Lower leg skin (tissue), 4 donors: ENCODE measurements at places on chromosomes 3 and 15. TPM values are rescaled to one million over a fixed set of nuclear protein-coding genes. Genes with fewer than 3 reads are reported as not detected.

Gene ATP13A4
- total RNA-seq, result 44.9 TPM

Gene CP
- total RNA-seq, result 11.0 TPM

Gene SLC38A3
- total RNA-seq, result not detected

Gene MUSTN1
- 13.1 TPM for total RNA-seq

Gene SLC24A5
- 3.6 TPM for total RNA-seq

Gene CCR3
- total RNA-seq, result 3.2 TPM

Gene MNS1
- 0.37 TPM for total RNA-seq

- DNase-seq, result no peak
Observed at GRCh38 chr15:68526784-68527183, 52.0 kb upstream of the CORO2B start.

DNA sequence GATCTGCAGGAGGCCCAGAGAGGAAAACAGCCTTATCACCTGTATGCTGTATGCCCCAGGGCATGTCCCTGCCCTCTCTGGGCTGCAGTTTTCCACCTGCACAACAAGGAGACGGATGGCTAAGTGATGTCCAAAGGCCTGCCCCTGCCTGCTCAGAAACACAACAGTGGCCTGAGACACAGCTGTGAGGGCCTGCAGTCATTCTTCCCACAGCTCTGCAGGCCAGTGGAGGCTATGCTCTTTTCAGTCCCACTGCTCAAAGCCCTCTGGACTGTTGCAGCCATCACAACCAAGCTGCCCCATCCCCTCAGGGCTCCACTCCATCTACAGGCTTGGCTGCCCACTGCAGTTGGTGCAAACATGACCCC, 5.2 kb upstream of the TBC1D2B start:
- DNase-seq, result no peak

- DNase-seq, result no peak
Observed at GRCh38 chr3:99925584-99926230, 108.0 kb downstream of the CMSS1 start.

DNA sequence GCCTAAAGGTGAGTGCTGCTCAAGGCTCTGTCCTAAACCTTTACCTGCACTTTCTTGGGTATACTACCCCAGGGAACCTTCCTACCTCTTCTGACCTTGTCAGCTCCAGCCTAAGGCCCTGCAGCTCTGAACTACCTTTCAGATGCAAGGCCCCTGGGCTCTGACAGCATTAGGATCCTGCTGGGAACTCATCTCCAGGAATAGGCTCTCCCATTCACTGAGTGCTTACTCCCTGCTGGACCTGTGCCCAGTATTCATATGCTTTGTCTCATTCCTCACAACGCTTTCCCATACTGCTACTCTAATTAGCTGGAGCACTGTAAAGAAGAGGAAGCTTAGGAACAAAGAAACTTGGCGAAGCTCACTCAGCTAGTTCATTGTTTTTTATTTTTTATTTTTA, 53.8 kb upstream of the RAB6B start:
- DNase-seq, result no peak

GRCh38 chr3:128775906-128776542, 50.0 kb downstream of the RAB7A start:
- DNase-seq, result no peak

- no peak for DNase-seq
Observed at GRCh38 chr3:117589454-117589853, 879.9 kb downstream of the TUSC7 start.

DNA sequence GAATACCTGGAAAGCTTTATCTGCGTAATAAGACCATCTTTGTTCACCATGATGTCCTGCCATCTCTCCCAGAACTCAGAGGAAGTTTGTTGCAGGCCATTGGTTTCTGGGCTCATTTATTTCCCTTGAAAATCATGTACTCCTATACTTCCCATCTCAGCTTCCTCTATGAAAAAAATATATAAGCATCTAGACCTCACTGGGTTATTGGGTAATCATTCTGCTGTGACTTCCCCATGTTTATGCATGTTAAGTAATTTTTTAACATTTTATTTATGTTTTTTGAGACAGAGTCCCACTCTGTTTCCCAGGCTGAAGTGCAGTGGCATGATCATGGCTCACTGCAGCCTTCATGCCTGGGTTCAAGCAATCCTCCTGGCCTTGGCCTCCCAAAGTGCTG, 184.5 kb downstream of the ZPLD1 start:
- DNase-seq, result no peak

DNA sequence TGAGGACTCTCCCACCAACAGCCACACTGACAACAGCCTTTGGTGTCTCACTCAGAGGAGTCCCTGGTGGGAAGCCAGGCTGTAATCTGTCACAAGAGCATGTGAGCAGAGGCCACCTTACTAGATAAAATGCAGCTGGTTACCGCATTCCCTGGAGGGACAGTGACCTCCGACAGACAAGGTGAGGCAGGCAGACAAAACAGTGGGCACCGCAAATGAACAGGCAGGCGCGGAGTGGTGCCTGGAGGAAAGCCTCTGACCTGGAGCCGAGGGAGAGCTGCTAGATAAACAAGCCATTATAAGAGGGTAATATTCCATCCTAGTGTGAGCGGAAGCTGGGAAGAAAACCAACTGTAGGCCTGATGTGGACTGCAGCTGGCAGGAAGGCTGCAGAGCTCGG, 736.4 kb downstream of the FHIT start:
- DNase-seq, result no peak

GRCh38 chr3:126129398-126129891, 45.5 kb upstream of the SLC41A3 start:
- DNase-seq, result peak; percentile 27

DNA sequence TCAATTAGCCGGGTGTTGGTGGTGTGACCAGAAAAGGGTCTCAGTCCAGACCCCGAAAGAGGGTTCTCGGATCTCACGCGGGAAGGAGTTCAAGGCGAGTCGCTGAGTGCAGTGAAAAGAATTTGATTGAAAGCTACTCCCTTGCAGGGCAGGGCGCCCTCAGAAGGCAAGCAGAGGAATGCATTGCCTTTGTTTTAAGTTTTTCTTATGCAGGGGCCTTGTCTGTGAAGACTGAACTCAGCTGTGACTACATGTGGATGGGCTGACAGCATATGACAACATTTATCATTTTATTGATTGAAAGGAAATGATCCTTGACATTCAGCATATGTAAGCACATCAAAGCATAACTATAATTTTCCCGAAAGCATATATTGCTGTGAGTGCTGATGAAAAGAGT, 11.8 kb downstream of the CPN2 start:
- no peak for DNase-seq

- peak; percentile 51 for DNase-seq
Observed at GRCh38 chr3:24351779-24352469, 142.7 kb downstream of the THRB start.

DNA sequence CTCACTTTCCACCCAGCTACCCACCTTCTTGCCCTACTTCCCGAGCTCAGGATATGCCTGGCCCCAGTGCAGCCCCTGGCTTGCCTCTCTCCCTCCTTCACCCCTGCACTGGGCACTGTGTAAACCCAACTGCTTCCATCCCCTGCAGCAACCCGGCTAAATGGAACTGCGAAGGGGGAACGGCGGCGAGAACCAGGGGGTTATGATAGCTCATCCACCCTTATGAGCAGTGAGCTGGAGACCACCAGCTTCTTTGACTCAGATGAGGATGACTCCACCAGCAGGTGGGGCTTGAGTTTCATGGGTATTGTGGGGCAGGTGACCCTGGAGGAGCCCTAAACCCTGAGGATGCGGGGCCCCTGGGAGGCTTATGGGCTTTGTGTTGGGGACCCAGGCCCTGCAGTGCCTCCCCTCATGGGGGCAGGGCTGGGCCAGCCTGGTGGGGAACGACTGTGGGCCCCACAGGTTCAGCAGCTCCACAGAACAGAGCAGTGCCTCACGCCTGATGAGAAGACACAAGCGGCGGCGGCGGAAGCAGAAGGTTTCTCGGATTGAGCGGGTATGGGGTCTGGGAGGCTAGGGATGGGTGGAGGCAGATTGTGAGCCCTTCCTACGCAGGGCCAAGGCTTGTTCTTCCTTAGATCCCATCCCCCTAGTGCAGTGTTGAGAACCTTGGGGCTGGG, 9.6 kb downstream of the DVL3 start:
- DNase-seq, result no peak

DNA sequence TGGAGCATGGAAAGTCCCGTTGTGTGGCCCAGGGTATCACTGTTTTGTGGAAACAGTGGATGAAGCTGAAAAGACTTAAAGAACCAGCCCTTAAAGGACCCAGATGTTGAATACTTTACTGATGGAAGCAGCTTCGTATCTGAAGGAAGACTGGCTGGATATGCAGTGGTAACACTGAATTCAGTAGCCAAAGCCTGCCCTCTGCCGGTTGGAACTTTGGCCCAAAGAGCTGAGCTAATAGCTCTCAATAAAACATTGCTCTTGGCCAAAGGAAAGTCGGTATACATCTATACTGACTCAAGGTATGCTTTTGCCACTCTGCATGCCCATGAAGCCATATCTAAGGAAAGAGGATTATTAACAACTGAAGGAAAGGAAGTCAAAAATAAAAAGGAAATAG, 885.4 kb downstream of the PDCD6IP start:
- no peak for DNase-seq

GRCh38 chr3:101642441-101642840, 34.5 kb downstream of the ZBTB11 start:
- DNase-seq, result no peak

GRCh38 chr15:71333839-71334238, 218.6 kb downstream of the THSD4 start:
- DNase-seq, result no peak

DNA sequence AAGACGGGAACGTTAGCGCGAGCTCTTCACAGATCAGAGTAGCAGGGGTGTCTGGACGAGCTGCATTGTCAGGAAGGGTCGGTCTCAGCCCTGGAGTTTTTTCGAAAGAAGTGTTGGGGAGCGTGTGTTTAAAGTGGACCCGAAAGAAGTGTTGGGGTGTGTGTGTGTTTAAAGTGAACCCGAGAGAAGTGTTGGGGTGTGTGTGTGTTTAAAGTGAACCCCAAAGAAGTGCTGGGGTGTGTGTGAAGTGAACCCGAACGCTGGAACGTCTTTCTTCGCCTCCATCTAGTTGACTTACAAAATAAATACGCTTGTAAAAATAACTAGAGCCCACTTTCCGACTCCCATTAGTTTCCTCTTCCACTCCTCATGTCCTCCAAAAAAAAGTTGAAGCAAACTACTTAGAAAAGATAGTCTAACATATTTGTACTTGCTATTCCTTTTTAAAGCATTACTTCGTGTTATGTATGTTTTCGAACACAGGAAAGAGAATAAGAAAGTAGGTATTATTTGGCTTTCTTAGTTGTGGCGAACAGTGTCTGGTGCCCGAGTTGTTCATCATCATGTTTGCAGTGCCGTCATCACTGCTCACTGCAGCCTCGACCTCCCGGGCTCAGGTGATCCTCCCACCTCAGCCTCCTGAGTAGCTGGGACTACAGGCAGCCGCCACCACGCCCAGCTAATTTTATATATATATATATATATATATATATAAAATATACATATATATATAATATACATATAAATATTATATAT, 1.0 kb downstream of the LRCH3 start:
- DNase-seq, result no peak

GRCh38 chr3:12399226-12399625, 85.1 kb upstream of the TSEN2 start:
- DNase-seq, result no peak

DNA sequence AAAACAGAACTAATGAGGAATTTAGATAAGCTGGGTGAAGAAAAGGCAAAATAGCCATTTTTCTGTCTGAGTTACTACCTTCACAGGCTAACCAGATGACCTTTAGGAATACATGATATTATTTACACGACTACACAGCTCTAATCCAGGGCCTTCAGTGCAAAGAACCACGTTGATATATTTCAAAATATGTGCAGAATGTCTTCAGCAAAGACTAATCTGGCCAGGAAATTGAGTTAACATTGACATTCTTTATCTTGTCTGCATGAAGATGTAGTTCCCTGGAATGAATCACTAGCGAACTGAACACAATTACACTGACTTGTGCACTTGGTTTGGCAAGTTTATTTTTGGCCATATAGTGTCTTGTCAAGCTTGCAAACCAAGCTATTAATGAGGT, 41.5 kb downstream of the PDHB start:
- DNase-seq, result no peak

DNA sequence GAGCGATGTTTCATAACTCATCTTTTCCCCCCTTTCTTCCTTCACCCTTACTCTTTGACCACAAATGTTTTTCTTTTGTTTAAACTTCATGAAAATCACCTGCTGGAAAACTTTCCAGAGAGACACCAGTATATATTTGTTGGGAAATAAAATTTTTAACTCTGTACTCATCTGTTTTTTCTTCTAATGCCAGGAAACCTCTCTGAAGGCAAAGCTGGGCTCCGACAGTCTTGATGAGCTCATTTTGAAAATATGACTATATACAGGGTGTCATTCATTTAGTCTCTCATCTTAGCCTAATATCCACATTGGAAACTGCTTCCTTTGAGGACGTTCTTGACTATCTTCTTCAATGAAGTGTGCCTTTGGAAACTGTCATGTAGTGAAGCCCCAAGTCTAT, 339.6 kb upstream of the ROBO2 start:
- no peak for DNase-seq

- no peak for DNase-seq
Observed at GRCh38 chr15:86197770-86198169, 118.1 kb downstream of the AGBL1 start.

DNA sequence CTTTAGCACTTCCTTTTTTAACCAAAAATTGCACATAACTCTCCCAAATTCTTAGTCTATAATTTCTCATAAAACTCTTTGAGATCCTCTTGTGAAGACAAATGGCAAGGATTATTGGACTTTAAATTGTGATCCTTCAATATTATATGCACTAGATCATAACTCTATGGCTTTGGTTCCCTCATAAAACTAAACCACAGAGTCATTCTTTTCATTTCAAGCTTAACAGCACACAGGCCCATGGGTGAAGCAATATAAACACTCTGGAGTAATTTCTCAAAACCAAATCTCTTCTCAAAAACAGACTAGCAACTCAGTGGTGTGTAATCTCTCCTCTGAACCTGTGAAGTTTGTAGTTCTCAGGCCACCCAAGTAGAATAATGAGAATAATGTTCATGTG, 171.0 kb upstream of the NECTIN3 start:
- DNase-seq, result no peak

DNA sequence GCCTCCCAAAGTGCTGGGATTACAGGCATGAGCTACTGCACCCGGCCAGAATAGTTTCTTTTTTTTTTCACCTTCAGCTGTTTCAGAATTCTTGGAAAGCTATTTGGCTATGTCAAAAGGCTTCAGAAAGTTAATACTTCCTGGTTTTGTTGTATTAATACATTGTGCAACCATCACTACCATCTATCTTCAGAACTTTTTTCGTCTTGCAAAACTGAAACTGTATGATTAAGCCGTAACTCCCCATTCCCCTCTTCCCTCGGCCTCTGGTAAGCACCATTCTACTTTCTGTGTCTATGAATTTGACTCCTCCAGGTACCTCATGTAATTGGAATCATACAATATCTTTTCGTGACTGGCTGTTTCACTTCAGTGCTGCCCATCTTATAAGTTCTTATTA, 5.2 kb upstream of the NOX5 start:
- DNase-seq, result no peak
